ENCODE measurements at places on chromosomes 12 and 14.
A peak's percentile ranks its signal among the peaks of the same experiment; 100 is the strongest.

DNA sequence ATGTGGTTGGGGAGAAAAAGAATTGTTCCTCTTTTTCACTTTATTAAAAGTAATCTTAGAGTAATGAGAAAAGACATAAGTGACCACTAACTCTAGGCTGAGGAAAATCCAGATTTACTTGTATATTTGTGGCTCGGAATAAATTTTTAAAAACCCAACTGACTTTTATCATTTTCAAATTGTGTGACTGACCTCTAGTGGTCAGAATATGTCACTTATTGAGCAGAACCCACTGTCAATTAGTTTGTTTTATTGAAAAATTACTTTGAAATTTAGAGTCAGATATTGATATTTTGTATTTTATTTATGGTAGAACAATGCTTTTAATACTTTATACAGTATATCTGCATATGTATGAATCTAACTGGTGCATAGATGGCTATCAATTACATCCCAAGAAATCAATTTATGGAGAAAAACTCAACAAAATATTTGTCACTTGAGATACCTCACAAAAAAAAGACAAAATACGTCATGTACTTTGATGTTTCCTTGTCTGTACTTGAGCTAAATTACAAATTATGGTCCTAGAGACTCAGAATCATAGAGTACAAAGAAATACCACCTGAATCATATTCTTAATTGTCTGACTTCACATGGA, 229.4 kb downstream of the CNTN1 start:
- H3K27ac ChIP-seq: no peak overlapping the region
- no peak overlapping the region for H3K4me3 ChIP-seq
- no peaks in the 10 kb centered on the region for H3K4me1 ChIP-seq

DNA sequence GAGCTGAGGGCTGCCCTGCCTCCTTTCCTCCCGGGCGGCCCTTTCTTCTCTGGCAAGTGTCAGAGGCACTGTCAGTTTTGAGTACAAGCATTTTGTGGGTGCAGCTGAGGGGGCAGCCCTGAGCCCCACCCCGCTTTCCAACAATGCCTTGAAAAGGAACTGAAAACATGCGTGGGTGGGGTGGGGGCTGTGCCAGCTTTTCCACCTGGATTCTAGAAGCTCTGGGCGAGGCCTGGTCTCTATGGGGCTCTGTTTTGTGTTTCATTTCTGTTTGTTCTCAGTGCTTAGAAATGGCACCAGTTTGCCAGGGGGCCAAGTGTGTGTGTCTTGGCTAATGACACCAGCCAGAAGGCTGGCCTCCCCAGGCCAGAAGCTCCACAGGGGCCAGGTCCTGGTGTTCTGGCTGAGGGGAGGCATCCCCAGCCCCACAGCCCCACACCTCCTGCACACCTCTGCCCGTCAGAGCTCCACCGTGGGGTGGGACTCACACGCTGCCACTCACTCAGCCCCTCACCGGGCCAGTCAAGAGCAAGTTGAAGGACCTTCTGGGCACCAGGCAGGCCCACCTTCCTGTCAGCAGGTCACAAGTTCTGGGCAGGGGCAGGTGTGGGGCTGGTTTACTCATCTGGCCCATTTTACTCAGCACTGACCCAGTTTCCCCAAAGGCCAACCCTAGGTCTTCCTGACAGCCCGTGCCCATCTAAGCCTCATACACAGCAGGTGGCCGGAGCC, 155.1 kb downstream of the CALM1 start:
- H3K36me3 ChIP-seq: no peaks in the 10 kb centered on the region
- H3K27ac ChIP-seq: no peak overlapping the region
- H3K27me3 ChIP-seq: no peaks in the 10 kb centered on the region
- H3K4me3 ChIP-seq: no peak overlapping the region

- no peak overlapping the region for H3K27ac ChIP-seq
- no peaks in the 10 kb centered on the region for H3K36me3 ChIP-seq
- DNase-seq: no peak
- H3K4me3 ChIP-seq: no peak overlapping the region
- peaks cover 5% of the 10 kb centered on the region for H3K4me1 ChIP-seq
Measured at GRCh38 chr12:2299206-2299605, 246.4 kb downstream of the CACNA1C start.

DNA sequence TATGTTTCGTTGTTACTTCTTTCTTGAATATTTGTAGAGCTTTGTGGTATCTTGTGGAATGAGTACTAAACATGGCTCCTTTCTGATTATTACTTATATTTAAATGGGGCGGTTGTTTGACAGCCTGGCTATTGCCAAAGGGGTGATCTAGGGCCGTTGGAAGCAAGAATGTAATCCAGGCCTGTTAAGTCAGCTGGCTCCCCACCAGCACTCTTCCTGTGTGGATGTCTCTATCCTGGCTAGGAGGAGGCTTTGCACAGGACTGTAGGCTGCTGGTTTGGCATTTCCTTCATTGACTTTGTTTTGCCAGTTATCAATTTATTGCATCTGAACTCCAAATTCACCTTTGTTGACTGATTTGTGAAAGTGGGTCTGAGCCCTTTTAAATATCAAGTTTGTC, 5.6 kb downstream of the FAM234B start:
- no peaks in the 10 kb centered on the region for H3K27me3 ChIP-seq
- H3K4me3 ChIP-seq: no peak overlapping the region
- H3K27ac ChIP-seq: no peak overlapping the region
- H3K4me1 ChIP-seq: peaks cover 3% of the 10 kb centered on the region

- H3K27me3 ChIP-seq: peaks cover 50% of the 10 kb centered on the region
- H3K4me3 ChIP-seq: peak overlapping the region; percentile 5
- peaks cover 4% of the 10 kb centered on the region for H3K4me1 ChIP-seq
- no peaks in the 10 kb centered on the region for H3K36me3 ChIP-seq
- no peak overlapping the region for H3K27ac ChIP-seq
Measured at GRCh38 chr12:80708259-80708974, 983 bp downstream of the MYF6 start.

- no peaks in the 10 kb centered on the region for H3K4me1 ChIP-seq
- no peak overlapping the region for H3K27ac ChIP-seq
- no peaks in the 10 kb centered on the region for H3K36me3 ChIP-seq
- H3K27me3 ChIP-seq: no peaks in the 10 kb centered on the region
- H3K4me3 ChIP-seq: no peak overlapping the region
Measured at GRCh38 chr12:84741692-84742091, 170.9 kb downstream of the SLC6A15 start.

DNA sequence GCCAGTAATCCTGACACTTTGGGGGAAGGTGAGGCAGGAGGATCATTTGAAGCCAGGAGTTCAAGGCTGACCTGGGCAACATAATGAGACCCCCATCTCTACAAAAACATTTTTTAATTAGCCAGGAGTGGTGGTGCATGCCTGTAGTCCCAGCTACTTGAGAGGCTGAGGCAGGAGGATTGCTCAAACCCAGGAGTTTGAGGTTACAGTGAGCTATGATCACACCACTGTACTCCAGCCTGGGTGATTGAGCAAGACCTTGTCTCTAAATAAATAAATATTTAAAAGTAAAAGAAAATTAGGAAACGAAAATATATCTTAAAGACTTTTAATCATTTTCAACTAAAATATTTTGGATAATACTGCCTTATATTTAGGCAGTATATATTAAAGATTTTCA, 25.9 kb downstream of the CKB start:
- H3K4me3 ChIP-seq: no peak overlapping the region
- no peak overlapping the region for H3K27ac ChIP-seq
- 0 out of 2 replicates have a peak, but pooled peaks cover 1% of the 10 kb centered on the region for H3K36me3 ChIP-seq
- no peaks in the 10 kb centered on the region for H3K4me1 ChIP-seq
- no peaks in the 10 kb centered on the region for H3K27me3 ChIP-seq

Data from iPS DF 6.9 (cell line).